ENCODE measurements at places on chromosomes 7 and 10.

DNA sequence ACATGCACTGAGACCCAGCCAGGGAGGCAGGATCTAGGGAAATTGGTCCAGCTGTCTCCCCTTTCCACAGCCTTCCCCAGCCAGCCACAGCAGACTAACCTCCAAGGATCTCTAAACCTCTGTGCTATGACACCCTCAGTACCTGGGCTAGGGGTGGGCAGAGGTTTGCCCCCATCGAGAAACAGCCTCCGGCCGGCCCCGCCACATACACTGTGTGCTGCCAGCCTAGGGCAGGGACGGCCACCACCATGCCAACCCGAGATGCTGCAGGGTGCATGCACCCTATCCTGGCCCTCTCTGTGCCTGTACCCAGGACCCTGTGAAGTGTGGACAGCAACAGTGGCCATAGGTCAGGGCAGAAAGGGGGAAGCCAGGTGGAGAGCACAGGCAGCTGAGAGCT lies 58.1 kb downstream of the PARP12 start:
- no peak for DNase-seq

- DNase-seq = no peak
Measured at GRCh38 chr7:74074770-74075169, 8.8 kb upstream of the LIMK1 start.

DNA sequence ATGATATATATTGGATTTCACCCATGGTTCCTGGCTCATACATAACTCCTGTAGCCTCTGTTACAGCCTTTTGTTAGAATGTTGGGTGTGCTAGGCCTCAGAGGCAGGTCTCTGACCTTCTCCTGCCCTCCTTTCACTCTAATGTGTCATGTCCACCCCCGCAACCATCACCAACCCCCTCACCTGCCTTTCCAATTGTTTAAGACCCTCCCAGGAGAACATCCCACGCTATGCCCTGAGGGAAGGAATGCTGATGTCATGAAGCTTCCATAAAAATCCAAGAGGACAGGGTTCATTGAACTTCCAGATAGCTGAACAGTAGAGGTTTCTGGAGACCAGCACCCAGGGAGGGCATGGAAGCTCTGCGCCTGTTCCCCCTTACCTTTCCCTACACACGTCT lies 30.8 kb upstream of the C10orf67 start:
- no peak for DNase-seq

GRCh38 chr10:113225903-113226302 lies 275.9 kb downstream of the TCF7L2 start:
- DNase-seq = no peak

DNA sequence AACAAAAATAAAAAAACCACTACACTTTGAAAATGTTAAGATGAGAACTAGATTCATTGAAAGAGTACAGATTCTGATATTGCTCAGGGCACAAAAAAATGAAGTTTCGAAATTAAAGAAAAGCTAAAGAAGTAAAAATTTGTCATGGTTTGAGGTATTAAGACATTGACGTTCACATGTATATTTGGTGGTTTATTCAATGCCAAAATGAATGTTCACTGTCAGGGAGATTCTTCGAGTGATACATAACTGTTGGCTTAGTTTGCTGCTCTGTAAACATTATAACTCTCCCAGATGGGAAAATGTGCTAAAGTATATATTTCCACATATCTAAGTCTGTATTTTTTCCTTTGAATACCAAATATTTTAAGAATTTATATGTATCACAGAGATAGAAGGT lies 345.0 kb downstream of the SEMA3D start:
- no peak for DNase-seq

- no peak for DNase-seq
Measured at GRCh38 chr7:26467104-26467503, 175.4 kb downstream of the SNX10 start.

GRCh38 chr7:28173531-28173930 lies 7.1 kb downstream of the JAZF1 start:
- no peak for DNase-seq

DNA sequence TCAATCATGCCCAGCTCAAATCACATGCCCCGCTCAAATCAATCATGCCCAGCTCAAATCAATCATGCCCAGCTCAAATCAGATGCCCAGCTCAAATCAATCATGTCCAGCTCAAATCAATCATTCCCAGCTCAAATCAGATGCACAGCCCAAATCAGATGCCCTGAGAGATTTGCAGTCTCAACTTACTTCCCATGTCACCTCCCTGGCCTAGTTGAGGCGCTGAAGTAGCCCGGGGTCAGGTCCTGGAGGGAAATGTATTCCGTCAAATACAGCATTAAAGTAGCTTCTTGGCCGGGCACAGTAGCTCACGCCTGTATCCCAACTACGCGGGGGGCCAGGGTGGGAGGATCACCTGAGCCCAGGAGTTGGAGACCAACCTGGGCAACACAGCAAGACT lies 15.7 kb upstream of the PRKAR1B start:
- DNase-seq = no peak

DNA sequence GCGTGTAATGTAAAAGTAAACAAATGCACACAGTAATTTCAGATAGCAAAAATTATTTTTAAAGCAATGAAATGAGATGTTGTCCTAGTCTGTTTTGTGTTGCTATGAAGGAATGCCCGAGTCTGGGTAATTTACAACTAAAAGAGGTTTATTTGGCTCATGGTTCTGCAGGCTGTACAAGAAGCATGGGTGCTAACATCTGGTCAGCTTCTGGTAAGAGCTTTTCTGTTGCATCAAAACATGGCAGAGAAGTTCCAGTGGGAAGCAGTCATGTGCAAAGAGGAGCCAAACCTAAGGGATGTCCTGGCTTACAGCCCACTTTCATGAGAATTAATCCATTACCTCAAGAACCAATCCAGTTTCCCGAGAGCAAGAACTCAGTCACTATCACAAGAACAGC lies 62.9 kb upstream of the MNX1 start:
- DNase-seq = no peak

DNA sequence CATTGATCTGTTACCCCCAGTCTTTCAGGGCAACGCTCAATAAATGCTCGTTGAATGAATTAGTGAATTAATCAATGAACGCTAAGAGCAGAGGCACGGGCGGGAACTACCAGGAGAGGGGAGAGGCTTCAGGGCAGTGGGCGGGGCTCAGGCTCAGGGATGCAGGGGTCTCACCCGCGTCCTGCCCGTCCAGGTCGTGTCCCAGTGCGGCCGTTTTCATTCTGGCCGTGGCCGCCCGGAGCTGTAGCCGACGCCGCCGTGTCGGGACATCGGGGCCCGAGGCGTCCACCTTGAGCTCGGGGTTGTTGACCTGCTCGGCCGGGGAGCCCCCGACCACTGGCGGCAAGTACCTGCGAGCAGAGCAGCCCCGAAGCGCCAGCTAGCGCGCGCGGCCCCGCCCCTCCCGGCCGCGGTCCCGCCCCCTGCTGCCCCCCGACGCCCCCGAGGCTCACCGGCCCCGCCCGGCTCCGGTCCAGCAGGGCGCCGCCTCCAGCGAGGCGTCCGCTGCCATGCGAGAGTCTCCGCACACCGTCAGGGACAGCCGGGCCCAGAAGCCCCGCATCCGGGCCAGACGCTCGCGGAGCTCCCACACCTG lies 2.8 kb upstream of the GAL3ST4 start:
- no peak for DNase-seq

DNA sequence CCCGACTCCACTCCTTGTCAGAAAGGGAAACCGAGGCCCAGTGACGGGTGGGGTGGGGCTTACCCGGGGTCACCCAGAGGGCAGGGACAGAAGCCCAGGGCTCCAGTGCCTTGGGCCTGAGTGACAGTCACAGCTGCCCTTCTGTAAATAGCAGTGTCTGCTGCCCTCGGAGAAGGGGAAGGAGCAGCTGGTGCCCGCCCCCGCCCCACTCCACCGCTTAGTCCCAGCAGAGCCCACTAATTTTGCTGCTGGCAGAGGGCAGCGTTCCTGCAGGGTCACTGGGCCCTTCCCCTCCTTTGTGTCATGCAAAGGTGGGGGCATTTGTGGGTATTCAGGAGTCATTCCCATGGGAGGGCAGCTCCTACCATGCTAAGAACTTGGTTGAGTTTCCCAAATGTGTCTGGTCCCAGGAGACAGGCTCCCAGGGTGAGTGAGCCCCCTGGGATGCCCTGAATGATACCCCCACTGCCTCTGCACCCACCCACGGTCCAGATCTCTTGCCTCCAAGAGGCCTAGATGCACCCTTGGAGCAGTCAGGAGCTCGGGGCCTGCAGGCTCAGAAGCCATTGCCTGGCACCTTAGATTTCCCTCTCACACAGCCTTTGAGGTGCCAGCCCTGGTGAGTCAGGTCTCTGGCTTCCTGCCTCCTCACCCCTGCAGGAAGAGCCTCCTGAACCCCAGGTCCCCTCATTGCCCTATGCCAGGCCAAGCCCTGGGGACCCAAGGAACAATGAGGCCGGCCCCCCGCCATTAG lies 17.2 kb downstream of the SH2B2 start:
- no peak for DNase-seq

DNA sequence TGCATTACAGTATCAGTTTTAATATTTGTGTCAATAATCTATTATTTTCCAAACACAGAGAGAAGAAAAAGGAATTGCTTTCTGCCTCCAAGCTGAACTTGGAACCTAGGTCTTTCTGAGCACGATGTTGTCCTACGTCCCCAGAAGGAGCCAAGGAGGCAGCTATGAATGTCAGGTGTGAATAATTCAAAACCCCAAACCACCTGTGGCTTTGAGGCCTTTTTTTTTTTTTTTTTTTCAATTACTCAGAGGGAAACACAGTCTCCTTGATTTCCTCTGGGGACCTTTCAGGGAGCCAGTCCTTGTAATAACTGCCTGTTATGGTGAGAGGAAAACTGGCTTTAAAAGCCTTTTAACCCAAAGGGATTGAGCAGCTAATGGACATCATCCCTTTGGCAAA lies 8.3 kb downstream of the GPR85 start:
- no peak for DNase-seq

- DNase-seq = no peak
Measured at GRCh38 chr10:56258378-56258777, 102.7 kb downstream of the ZWINT start.

DNA sequence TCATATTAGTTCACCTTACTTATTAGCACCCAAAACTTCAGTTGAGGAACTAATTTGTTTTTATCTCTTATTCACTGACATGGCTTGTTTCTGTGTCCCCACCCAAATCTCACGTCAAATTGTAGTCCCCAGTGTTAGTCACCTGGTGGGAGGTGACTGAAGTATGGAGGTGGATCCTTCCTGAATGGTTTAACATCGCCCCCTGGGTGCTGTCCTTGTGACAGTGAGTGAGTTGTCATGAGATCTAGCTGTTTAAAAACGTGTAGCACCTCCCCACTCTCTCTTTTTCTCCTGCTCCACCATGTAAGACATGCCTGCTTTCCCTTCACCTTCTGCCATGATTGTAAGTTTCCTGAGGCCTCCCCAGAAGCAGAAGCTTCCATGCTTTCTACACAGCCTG lies 75.0 kb upstream of the HECTD2 start:
- DNase-seq = no peak

DNA sequence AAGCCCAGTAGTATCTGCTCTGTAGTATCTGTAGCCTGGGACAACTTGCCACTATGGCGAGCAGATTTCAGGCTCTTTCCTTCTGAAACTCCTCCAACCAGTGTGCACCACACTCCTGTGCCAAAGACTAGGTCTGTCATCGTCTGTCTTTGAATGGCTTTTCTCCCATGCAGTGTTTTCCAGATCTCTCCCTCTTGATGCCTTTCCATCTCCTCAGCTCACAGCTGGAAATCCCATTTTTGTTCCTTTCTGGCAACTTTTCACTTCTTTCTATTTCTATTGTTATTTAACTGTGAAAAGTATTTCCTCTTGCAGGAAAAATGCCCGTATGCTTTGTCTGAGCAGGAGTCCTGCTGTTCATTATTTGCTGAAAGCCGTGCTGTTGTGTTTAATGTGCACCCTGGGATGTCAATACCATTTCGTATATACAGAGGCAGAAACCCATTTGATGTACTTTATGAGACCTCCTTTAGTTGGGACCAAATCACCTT lies 373.7 kb downstream of the PHTF2 start:
- no peak for DNase-seq

DNA sequence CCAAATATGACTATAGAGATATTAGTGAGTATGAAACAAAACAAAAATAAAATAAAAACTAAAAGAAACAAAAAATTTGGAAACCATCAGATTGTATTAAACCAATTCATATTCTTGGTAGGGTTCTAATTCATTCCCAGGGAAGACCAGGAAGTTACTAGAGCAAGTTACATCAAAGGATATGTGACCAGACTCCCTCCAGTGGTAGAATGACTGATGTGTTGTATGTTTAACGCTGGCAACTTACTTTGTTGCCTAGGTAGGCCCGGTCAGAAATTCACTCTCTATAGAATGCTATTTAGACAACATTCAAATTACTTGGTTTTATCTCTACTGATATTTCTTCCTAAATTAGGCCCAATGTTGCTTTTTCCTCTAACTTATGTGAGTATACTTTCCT lies 5.2 kb downstream of the PHYHIPL start:
- DNase-seq = peak; percentile 54

DNA sequence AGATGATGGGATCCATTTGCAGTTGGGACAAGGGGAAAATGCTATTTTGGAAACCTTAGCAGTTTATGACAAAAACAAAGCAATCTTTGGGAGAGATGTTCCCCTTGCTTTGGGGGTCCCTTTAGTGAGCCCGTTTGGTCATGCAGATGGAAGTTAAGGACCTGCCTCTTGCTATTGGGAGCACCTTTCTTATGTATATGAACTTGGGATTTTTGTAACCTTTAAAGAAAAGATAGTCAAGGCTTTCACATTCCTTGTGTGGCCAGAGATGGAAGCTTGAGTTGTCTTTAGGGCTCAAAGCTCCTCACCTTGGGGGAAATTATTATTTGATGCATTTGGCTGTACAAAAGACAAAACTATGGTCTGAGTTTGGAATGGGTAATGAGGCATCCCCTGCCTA lies 179.0 kb upstream of the PLPP4 start:
- no peak for DNase-seq

GRCh38 chr7:14271441-14271840 lies 282.0 kb upstream of the ETV1 start:
- DNase-seq = no peak

- no peak for DNase-seq
Measured at GRCh38 chr7:5693529-5693928, 87.9 kb downstream of the RNF216 start.

GRCh38 chr10:76976142-76976541 lies 661.5 kb downstream of the KCNMA1 start:
- no peak for DNase-seq

DNA sequence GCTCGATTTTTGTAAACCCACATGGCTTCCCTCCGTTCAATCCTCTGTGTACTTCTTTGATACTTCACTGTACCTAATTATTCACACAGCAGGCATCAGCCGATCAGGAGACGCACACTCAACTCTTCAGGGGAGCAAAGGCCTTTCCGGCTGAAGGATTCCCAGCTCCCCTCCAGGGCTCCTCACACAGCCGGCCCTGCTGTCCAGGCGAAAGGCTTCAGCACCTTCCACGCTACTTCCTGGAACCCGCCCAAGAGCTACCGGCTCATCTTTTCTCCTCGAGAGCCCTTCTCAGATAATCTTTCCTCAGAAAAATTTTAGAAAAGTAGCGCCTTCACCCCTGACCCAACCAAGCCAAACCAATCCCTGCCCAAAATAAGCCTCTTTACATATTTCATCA lies 270.4 kb downstream of the ZMYND11 start:
- no peak for DNase-seq

GRCh38 chr10:112605063-112605462 lies 158.0 kb downstream of the VTI1A start:
- no peak for DNase-seq

GRCh38 chr7:55191926-55192692 lies 173.0 kb upstream of the LANCL2 start:
- no peak for DNase-seq

GRCh38 chr7:104124893-104125477 lies 82.8 kb downstream of the ORC5 start:
- no peak for DNase-seq
